Activated CD8-positive, alpha-beta memory T cell treated with anti-CD3 and anti-CD28 coated beads, Interleukin-2, amount 10 ng/mL, durations not matched to agents 7 days and 5 days (primary cell): ENCODE measurements at places on chromosomes 6 and 20. TPM values are rescaled to one million over a fixed set of nuclear protein-coding genes. Genes with fewer than 3 reads are reported as not detected.
A peak's percentile ranks its signal among the peaks of the same experiment; 100 is the strongest.

- H3K27me3 ChIP-seq: peaks cover 63% of the 10 kb centered on the region
- H3K4me1 ChIP-seq: peaks cover 23% of the 10 kb centered on the region
- no peak for DNase-seq
- no peak overlapping the region for H3K27ac ChIP-seq
- peak overlapping the region; percentile 29 for H3K4me3 ChIP-seq
These were observed 102.6 kb downstream of the KIF13A start for GRCh38 chr6:17884498-17885478.

DNA sequence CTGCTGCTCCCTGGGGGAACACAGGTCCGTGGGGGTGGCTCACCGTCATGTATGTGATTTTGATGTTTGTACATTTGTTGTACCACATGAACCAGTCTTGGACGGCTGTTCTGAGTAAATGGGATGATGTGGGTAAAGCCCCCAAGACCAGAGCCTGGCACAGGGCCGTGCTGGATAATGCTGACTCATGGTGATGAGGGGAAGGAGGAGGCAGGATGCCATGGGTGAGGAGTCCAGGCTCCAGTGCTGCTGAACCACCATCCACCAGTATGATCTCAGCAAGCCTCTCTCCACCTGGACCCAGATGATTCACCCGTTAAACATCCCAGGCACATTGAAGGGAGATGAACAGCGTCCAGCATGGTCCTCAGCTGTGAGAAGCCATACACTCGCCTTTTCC, 9.6 kb upstream of the APCDD1L start:
- no peaks in the 10 kb centered on the region for H3K36me3 ChIP-seq
- H3K27ac ChIP-seq: no peak overlapping the region
- H3K27me3 ChIP-seq: peaks cover 3% of the 10 kb centered on the region
- no peak overlapping the region for H3K4me3 ChIP-seq

DNA sequence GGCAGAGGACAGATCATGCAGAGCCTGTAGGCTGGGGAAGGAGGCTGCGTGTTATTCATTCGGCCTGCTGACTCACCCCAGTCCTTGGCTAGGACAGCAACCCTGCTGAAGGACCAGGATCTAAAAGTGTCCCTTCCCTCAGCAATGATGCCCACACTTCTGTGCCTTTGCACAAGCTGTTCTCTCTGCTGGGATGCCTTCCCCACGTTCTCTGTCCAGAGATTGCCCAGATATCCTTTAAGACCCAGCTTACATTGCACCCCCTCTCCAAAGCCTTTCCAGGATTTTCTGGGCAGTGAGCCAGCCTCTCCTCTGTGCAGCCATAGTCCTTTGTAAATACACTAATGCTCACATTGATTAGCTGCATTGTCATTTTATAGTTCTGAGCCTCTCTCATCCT, 99.3 kb upstream of the CHD6 start:
- H3K4me1 ChIP-seq: no peaks in the 10 kb centered on the region
- no peak overlapping the region for H3K4me3 ChIP-seq
- H3K27ac ChIP-seq: no peak overlapping the region
- no peak for DNase-seq

DNA sequence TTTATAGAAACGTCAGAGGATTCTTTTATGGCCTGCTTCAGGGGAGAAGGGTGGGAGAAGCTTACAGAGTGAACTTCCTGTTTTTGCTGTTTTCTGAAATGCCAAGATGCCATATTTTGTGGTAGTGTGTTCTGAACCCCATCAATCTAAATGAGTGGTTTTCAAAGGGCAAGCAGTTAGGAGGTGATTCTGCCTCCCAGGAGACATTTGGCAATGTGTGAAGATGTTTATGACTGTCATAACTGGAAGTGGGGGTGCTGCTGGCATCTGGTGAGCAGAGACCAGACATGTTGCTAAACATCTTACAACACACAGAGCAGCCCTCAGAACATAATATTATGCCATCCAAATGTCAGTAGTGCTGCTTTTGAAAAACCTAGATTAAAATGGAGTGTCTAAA, 6.0 kb upstream of the PRL start:
- no peak for DNase-seq
- H3K4me1 ChIP-seq: no peaks in the 10 kb centered on the region
- no peak overlapping the region for H3K4me3 ChIP-seq
- H3K27me3 ChIP-seq: no peaks in the 10 kb centered on the region

GRCh38 chr6:107676042-107676441, 148.1 kb downstream of the SCML4 start:
- H3K27ac ChIP-seq: no peak overlapping the region
- peaks cover 15% of the 10 kb centered on the region for H3K4me1 ChIP-seq
- DNase-seq: no peak

The PYGB gene
- total RNA-seq: 36.8 TPM

- H3K4me1 ChIP-seq: no peaks in the 10 kb centered on the region
- H3K4me3 ChIP-seq: no peak overlapping the region
These were observed 9.8 kb upstream of the TPBG start for GRCh38 chr6:82353848-82354247.

DNA sequence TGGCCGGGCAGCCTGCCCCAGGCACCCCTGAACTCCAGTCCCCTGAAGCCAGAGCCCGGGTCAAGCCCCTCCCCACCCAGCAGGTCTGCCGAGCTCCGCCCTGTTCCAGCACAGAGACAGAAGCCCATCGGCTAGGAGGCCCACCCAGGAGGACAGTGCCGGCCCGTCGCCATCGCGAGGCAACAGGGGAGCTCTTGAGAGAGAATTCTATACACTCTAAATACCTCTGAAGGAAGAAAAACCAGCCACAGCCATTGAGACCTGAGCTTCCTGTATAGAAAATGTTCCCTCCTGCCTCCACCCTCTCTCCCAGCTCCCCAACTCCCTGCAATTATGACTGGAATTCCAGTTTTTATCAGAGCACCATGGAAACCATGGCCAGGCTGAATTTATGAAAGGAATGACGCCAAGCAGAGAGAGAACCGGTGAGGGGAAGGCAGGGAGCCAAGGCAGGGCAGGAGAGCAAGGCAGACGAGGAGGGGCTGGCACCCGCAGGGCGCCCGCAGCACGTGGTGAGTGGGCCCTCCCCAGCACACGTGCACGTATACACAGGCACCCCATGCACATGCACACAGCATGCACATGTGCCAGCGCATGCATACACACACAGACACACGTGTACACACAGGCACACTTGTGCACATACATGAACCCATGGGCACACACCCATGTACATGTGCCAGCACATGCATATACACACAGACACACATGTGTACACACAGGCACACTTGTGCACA, 27.6 kb upstream of the MRGBP start:
- H3K4me1 ChIP-seq: no peaks in the 10 kb centered on the region
- no peak overlapping the region for H3K27ac ChIP-seq
- H3K27me3 ChIP-seq: no peaks in the 10 kb centered on the region
- H3K4me3 ChIP-seq: no peak overlapping the region

GRCh38 chr6:119917186-119917585, 567.6 kb upstream of the MAN1A1 start:
- H3K27me3 ChIP-seq: peaks cover 3% of the 10 kb centered on the region
- no peak overlapping the region for H3K27ac ChIP-seq
- H3K4me3 ChIP-seq: no peak overlapping the region
- no peaks in the 10 kb centered on the region for H3K4me1 ChIP-seq

The PAX1 gene
- total RNA-seq: not detected

The THBS2 gene
- total RNA-seq: not detected

DNA sequence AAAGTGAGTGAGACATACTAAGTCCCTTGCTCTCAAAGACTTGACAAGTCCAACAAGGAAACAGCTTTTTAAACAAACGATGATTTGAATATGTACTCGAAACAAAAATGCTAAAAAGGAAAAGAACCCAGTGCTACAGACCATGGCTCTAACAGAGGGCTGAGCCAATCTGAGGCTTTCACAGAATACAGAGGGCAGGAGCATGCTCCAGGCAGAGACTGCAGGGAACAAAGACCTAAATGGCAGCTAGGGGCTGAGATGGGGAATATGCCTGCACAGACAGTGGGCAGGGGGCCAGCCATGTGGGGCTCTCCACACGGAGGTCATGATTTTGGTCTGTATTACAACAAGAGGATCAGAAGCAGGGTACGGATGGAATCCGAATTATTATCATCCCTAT, 31.1 kb upstream of the C6orf118 start:
- H3K4me1 ChIP-seq: no peaks in the 10 kb centered on the region
- no peak for DNase-seq
- no peaks in the 10 kb centered on the region for H3K27me3 ChIP-seq
- no peak overlapping the region for H3K27ac ChIP-seq

DNA sequence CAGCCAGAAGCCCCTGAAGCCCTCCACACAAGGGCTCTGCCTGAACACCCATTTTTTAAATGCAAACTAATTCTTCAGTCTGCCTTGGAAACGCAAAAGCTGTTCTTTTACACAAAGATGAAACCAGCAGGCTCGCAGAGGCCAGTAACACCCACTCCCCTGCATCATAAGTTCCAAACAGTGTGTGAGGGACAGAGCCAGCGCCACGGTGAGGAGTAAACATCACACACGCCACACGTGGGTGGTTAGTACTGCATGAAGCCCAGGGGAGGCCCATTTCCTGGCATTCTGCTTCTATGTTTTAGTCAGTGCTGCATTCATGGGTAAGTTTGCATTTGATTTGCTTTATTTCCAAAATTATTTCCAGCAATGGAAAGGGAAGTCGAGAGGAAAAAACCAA, 217.7 kb upstream of the RIN2 start:
- H3K36me3 ChIP-seq: no peaks in the 10 kb centered on the region
- no peak for DNase-seq
- H3K27me3 ChIP-seq: no peaks in the 10 kb centered on the region
- H3K4me3 ChIP-seq: no peak overlapping the region
- no peak overlapping the region for H3K27ac ChIP-seq
- peaks cover 2% of the 10 kb centered on the region for H3K4me1 ChIP-seq

The KIAA0408 gene
- total RNA-seq: 9.9 TPM

GRCh38 chr6:114084327-114084890, 113.5 kb upstream of the HDAC2 start:
- H3K4me1 ChIP-seq: no peaks in the 10 kb centered on the region
- no peak for DNase-seq
- peaks cover 16% of the 10 kb centered on the region for H3K27me3 ChIP-seq
- H3K36me3 ChIP-seq: no peaks in the 10 kb centered on the region
- H3K4me3 ChIP-seq: no peak overlapping the region

DNA sequence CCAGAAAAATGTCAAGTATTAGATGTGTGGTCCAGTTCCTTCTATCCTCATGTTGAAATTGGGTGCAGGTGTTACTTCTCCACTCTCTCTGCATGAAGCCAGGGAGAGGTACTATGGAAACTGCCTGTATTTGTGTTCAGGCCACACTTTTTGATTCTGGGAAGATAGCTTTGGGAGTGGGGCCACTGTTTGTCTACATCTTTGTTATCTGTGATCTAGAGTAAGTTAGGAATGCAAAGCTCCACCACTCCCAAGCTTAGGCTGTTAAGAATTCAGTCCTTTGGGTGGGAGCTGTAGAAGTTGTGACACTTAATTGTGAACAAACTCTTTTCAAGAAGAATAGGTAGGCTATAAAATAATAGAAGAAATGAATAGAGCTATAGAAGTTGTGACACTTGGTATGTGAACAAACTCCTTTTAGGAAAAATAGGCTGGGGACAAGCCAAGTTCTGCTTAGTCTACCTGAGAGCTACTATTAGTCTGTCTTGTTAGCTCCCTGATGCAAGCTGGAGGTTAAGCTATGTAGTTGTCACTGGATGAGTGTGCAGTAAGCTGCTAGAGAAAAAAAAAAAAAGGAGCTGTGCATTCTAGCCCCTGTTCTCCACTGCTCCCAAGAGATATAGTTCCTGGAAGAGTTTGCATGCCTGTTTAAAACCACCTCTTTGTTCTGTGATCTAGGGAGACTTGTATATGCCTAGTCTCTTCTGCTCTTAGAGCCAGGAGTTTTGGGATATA, 7.1 kb upstream of the GFRAL start:
- no peak overlapping the region for H3K4me3 ChIP-seq
- H3K27me3 ChIP-seq: no peaks in the 10 kb centered on the region
- H3K27ac ChIP-seq: no peak overlapping the region

- H3K4me1 ChIP-seq: peaks cover 39% of the 10 kb centered on the region
- peaks cover 6% of the 10 kb centered on the region for H3K27me3 ChIP-seq
- peaks cover 5% of the 10 kb centered on the region for H3K36me3 ChIP-seq
- peak overlapping the region; percentile 83 for H3K4me3 ChIP-seq
- DNase-seq: no peak
These were observed 738 bp downstream of the RALGAPB start for GRCh38 chr20:38473367-38473795.

The HSPA12B gene
- not detected for total RNA-seq

- H3K36me3 ChIP-seq: peaks cover 6% of the 10 kb centered on the region
- peak overlapping the region; percentile 78 for H3K4me3 ChIP-seq
- no peaks in the 10 kb centered on the region for H3K27me3 ChIP-seq
These were observed 412 bp downstream of the TRIB3 start for GRCh38 chr20:380763-381580.

- no peaks in the 10 kb centered on the region for H3K27me3 ChIP-seq
- H3K4me1 ChIP-seq: no peaks in the 10 kb centered on the region
- no peaks in the 10 kb centered on the region for H3K36me3 ChIP-seq
- no peak overlapping the region for H3K4me3 ChIP-seq
- no peak overlapping the region for H3K27ac ChIP-seq
- DNase-seq: no peak
These were observed 118.2 kb downstream of the PACRG start for GRCh38 chr6:162845972-162846371.

- H3K4me1 ChIP-seq: no peaks in the 10 kb centered on the region
- no peak overlapping the region for H3K27ac ChIP-seq
- no peaks in the 10 kb centered on the region for H3K27me3 ChIP-seq
- DNase-seq: no peak
- no peaks in the 10 kb centered on the region for H3K36me3 ChIP-seq
These were observed 50.0 kb upstream of the NRSN1 start for GRCh38 chr6:24076011-24076410.

- no peaks in the 10 kb centered on the region for H3K36me3 ChIP-seq
- no peak overlapping the region for H3K27ac ChIP-seq
- H3K4me3 ChIP-seq: no peak overlapping the region
These were observed 213.3 kb upstream of the SSTR4 start for GRCh38 chr20:22821796-22822195.

DNA sequence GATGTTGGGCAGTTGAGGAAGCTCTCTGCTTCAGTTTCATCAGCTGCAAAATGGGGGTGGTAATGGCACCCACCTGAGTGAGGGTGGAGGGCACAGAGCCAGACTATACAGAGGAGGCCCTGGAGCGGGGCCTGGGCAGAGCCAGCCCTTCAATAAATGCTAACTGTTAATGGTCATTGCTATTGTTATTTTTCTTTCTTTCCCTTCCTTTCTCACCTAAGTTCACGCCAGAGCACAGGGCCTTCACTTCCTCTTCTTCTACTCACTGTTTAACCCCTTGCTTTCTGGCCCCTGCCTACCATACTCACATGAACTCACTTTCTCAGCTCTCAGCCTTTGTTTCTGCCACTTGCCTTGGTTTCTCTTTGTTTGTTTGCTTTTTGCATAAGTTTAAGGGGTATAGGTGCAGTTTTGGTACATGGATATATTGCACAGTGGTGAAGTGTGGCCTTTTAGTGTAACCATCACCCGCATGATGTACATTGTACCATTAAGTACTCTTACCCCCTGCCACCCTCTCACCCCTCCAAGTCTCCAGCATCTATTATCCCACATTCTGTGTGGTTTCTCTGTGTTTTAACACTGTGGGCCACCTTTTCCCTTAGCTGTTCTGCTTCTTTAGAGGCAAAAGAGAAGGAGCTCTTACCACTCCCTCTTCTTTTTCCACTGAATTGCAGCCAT, 7.5 kb upstream of the RREB1 start:
- H3K4me3 ChIP-seq: no peak overlapping the region
- peaks cover 2% of the 10 kb centered on the region for H3K4me1 ChIP-seq
- peaks cover 17% of the 10 kb centered on the region for H3K27me3 ChIP-seq
- no peaks in the 10 kb centered on the region for H3K36me3 ChIP-seq

- H3K27ac ChIP-seq: no peak overlapping the region
- H3K27me3 ChIP-seq: no peaks in the 10 kb centered on the region
- no peaks in the 10 kb centered on the region for H3K4me1 ChIP-seq
- H3K4me3 ChIP-seq: no peak overlapping the region
- no peaks in the 10 kb centered on the region for H3K36me3 ChIP-seq
These were observed 496.3 kb downstream of the CDH26 start for GRCh38 chr20:60454491-60454890.
